ENCODE measurements at places on chromosomes 2 and 18.

DNA sequence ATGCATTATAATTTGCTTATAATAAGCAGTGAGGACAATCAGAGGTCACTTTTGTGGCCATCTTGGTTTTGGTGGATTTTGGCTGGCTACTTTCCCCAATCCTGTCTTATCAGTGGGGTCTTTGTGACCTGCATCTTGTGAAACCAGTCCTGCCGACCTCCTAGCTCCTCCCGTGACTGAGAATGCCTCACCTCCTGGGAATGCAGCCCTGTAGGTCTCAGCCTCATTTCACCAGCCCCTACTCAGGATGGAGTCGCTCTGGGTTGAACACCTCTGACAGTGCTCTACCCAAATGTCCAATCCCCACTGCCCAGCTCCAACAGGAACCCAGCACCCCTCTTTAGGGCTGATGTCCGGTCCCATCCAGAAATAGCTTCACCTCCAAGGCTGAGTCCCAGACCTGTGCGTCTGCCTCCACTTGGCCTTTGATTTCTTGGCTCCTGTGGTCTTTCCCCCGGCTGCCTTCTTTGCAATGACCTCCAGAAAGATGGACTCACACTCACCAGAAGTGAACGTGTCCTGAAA, 31.3 kb upstream of the PXDN start:
- DNase-seq = no peak

GRCh38 chr2:128489526-128490273, 171.0 kb upstream of the HS6ST1 start:
- no peak for DNase-seq

- DNase-seq = no peak
These were observed 202.6 kb downstream of the TGIF1 start for GRCh38 chr18:3652380-3653262.

GRCh38 chr18:78649421-78649820, 330.2 kb upstream of the SALL3 start:
- no peak for DNase-seq

GRCh38 chr18:3014503-3015203, 1.7 kb upstream of the LPIN2 start:
- no peak for DNase-seq

GRCh38 chr2:209445485-209445884, 21.6 kb downstream of the MAP2 start:
- no peak for DNase-seq

- DNase-seq = no peak
These were observed 508 bp upstream of the TUBA4B start for GRCh38 chr2:219252570-219252899.

GRCh38 chr2:61537277-61537949, 743 bp downstream of the XPO1 start:
- no peak for DNase-seq

DNA sequence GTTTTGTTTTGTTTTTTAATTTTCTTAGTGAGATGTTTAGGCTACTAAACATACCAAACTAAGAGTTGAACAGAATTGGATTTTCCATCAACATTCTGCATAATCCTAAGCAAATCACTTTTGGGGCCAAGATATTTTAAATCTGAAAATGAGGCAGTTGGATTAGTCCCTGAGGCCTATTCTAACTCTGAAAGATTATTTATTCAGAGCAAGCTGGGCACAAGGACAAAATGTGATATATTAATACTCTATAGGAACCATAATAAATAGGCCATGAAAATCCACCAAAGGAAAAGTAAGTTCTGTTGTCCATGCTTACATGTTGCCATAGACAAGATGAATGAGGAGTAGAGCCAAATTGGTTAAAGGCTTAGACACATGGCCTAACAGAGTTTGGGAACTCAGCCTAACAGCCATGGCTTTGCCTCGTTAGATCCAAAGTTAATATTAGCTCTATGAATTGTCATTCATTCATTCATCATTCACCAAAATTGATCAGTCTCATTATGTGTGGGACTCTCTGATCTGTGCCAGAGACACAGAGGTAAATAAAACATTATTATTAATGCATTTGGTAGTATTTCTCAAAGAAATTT, 183.5 kb downstream of the SCG2 start:
- no peak for DNase-seq

DNA sequence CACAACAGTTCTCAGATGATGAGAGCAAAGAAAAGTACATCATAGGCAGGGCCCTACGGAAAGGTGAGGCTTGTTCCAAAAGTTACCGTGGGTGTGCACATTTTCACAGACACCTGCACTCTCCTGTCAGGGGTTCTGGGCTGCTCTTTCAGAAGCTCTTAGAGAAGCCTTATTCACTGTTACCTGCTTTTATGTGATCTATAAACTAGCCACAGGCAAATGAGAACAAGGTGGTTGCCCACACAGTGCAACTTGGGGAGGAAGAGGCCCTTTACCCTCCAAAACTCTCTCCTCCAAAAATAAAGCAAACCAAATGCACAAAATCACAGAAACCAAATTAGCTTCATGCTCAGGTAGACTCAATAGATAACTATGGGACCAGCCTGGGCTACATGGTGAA, 11.1 kb upstream of the CUL3 start:
- no peak for DNase-seq

DNA sequence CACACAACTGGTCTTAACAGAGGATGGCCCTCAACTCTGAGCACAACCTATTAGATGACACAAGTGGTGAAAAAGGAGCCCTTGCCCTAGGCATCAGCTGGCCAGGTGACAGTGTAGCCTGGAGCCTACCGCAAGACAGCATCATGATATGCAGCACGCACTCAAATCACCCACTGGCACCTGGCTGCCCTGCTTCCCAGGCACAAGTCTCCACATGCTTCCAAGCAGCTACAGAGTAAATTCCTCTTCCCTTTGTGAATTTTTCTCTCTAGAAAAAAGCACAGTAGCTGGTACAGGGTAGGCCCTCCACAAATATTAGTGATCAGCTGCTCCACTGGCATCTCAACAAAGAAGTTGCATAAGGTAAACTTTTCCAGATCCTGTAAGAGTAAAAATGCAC, 6.0 kb downstream of the FBXO15 start:
- no peak for DNase-seq

DNA sequence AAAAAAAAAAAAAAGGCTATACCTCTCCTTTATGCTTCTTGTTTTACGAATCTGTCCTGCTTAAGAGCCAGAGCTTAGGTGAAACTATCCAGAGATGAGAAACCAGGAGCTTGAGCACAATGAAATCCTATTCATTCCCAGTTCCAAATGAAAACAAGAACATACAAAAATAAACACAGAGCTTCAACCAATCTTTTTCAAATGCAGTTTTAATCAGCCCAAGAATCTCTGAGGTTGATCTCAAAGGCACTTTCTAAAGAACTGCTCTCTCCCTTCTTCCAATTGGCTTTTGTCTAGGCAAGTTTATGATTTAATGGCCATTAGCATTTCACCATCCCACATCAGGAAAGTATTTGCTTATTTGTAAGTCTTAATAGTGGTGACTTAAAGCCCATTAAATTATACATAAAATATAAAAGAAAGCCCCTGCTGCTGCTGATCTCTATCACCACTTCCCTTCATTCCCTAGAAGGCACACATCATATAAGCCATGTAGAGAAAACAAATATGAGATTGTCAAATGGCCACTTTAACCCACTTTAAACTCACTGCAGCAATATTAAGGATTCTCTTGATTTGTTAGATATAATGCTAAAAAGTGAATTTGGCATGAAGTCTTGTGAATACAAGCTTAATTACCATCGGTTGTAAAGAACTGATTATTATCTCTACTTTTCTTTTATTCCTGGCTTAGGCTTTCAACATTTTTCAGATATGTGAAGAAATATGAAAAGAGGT, 29.3 kb upstream of the SCN9A start:
- no peak for DNase-seq

GRCh38 chr2:598058-598802, 79.0 kb downstream of the TMEM18 start:
- no peak for DNase-seq

GRCh38 chr2:207768168-207768865, 1.4 kb downstream of the FZD5 start:
- DNase-seq = peak; percentile 45

- no peak for DNase-seq
These were observed 231.6 kb upstream of the ETAA1 start for GRCh38 chr2:67165523-67165990.

- DNase-seq = peak; percentile 31
These were observed 165.0 kb downstream of the ANKRD44 start for GRCh38 chr2:197145471-197146056.

DNA sequence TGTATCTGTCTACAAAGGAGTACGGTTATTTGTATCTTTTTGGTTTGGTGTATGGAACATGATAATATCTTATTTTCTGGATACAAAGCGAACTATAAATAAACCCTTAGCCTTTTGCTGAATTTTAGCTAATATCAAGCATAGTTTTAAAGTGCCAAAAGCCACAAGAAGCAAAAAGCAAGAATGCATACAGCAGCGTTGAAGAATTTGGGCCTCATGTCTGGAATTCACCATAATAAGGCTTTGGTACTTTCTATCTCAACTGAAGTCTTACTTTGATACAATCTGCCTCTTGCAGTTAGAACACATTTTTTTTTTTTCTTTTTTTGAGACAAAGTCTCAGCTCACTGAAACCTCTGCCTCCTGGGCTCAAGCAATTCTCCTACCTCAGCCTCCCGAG, 151.5 kb downstream of the ERBB4 start:
- DNase-seq = no peak

DNA sequence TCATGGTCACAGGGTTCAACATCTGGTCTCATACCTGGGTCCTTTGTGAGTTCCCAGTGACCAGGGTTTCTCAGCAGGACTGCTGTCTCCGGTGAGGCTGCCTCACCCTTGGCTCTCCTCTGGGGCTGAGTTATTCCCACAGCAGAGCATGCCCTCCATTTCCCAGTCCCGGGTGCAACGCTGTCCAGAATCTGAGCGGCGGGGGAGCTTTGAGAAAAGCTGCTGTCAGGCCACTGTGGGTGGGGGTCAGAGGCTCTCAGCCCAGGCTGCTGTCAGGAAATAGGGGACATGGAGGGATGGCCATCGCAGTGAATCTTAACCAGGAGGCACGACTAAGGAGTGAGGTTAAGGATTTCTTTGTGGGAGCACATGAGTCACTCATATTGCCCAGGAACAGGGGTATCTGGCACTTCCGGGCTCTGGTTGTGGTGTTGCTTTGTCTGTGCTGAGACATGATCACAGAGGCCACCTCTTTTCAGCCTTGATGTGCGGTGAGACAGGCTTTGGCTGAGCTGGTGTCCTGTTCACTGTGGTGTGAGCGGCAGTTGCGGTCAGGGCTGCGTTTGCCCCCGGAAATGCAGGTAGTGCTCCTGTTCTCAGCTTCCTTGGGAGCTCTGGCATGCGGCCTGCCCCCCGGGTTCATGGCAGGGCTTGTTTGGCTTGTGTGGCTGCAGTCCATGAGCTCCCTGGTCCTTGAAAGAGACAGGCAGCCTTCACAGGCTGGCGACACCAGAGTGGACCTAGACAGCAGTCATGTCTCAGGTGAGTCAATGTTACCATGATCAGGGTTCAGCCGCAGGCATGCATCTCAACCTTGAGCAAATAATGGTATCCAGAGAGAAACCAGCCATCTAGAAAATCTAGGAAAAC, 310.7 kb upstream of the MYT1L start:
- no peak for DNase-seq

DNA sequence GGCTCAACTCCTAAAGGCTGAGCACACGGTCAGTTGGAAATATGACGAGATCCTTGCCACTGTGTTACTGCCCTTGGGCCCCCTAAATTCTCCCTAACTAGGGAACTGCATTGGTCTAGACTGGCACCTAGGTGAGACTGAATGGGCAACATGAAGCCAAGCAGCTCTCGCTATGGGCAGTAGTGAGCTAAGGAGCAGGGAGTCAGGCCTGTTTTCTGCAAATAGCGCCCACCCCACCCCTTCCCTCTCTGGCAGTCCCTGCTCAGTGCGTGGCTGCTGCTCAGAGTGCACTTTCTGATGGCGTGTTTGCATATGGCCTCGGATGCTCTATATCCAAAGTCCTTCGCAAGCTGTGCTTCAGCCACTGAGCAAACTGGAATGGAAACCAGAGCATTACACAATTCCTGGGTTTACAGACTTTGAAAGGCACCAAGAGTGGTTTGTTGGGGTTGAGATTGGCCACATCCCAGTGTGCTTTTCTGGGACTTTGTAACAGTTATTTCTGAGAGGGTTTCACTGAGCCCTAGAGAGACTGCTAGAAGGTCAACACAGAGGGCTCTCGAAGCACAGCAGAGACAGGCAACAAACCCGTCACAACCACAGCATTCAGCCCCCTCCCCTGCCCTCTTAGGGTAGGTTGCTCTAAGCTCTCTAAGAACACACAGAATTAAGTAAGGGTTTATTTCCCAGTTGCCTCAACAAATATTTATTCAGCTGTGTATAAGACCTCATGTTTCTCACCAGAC, 419.9 kb downstream of the STK39 start:
- no peak for DNase-seq

DNA sequence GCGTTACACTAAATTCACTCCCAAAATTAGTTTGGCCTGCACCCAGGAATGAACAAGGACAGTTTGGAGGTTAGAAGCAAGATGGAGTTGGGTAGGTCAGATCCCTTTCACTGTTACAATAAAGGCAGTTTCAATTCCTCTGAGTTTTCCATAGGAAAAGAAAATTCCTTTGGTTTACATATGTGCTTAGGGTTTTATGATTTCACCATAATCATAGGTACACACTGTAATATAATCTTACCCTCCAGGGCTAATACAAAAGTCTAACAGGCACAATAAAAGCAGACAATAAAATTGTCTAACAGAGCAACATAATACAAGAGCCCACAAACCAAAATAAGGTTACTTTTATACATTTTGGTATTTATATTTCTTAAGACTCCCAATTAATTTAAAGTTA, 391.5 kb upstream of the KCNJ3 start:
- no peak for DNase-seq

- DNase-seq = no peak
These were observed 61.8 kb downstream of the CXCR4 start for GRCh38 chr2:136055929-136056688.

DNA sequence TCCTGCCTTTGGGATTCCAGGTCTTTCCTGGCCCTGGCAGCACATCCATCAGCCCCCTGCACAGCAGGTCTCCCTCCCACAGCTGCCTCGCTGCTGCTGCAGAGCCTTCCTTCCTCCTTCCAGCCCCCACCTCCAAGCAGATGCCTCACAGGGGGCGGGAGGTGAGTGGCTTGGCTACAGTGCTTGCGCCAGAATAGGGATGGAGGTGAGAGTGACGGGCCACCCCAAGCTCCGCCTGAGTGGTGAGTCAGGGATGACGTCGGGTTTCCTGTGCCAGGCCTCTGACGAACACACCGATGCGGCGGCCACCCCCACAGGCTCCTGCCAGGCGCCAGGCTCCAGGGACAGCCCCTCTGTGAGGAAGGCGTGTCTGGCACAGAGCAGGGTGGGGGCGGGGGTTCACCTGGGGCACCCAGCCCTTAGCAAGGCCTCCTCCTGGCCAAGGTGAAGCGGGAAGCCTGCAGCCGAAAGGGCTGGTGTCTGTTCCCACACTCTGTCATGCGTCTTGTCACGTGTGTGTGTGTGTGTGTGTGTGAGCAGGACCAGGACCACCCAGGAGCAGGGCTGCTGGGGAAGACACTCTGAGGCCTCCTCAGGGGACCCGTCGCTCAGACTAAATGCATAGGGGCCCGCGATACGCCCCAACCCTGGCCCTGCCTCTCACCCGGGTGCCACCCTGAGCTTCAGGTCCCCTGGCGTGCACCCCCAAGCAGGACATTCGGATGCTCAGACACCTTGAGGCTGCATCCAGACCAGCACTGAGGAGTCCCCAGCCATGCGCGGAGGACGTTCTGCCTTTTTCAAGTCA, 3.4 kb upstream of the DUSP2 start:
- DNase-seq = peak; percentile 71

GRCh38 chr2:126784621-126785020, 114.1 kb upstream of the TEX51 start:
- DNase-seq = no peak

GRCh38 chr2:121697108-121697631, 39.5 kb downstream of the NIFK start:
- no peak for DNase-seq

GRCh38 chr2:194319222-194319992, 1337.6 kb upstream of the SLC39A10 start:
- DNase-seq = no peak
